ENCODE measurements at places on chromosomes 5 and 9.

GRCh38 chr9:16315720-16316119 is 554.8 kb downstream of the BNC2 start:
- DNase-seq = no peak

GRCh38 chr9:127446713-127447415 is 4.3 kb downstream of the RPL12 start:
- DNase-seq = no peak

GRCh38 chr9:70639853-70640814 is 225.7 kb upstream of the KLF9 start:
- DNase-seq = no peak

GRCh38 chr5:58156973-58157701 is 302.7 kb downstream of the PLK2 start:
- DNase-seq = no peak

DNA sequence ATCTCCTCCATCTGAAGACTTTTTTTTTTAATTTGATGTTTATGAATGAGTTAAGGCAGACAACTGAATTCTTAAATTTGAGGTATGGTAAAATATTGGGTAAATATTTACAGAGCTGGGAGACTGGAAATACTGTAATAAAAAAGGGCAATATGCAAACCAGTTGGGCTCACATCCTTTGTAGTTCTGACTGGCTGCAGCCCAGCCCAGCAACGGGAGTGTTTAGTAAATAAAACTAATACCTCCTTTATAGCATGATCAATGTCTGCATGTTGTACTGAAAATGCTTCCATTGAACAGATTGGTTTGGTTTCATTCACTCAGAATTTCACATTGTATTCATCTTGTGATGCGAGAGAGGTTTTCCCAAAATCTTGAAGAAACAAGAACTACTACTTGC is 365.0 kb downstream of the DMRT2 start:
- no peak for DNase-seq

DNA sequence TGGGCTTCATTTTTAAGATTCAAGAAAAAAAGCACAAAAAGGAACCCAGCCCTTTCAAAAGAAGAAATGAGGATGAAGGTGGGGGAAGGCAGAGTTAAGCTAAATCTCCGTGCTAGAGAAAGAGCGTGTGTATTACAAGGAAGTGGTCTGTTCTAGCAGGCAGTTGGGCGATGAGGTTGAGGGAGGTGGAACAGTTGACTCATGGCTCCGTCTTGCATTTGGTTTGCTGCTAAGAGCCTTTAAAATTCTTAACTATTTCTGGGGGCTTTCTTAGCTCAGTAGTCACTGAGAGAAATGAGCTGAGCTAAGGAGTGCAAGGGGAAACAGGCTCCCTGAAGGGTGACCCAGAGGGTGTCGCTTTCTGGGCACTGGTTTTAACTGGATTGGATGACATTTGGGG is 117.4 kb downstream of the GCNT1 start:
- no peak for DNase-seq

GRCh38 chr9:73137286-73137899 is 14.3 kb upstream of the ANXA1 start:
- DNase-seq = no peak

GRCh38 chr5:134944630-134945029 is 23.1 kb upstream of the CATSPER3 start:
- no peak for DNase-seq

DNA sequence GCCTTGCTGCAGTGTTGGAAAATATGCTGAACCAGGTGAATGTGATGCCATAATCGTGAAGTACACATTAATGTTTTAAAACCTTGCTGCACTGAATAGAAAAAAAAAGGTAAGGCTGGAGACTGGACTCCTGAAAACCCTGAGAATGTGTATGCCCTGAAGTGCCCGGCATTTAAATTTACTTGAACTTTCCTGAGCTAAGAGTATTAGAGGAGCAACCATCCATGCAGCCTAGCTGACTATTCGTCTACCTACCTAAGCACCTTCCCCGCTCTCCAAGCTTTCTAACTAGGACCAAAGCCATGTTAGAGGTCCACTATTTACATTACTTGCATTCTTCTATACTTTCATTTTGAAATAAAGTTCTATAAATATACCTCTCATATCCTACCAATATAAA is 1.4 kb downstream of the GABRG2 start:
- no peak for DNase-seq

- no peak for DNase-seq
Observed at GRCh38 chr9:120734607-120735410, 20.5 kb upstream of the MEGF9 start.

DNA sequence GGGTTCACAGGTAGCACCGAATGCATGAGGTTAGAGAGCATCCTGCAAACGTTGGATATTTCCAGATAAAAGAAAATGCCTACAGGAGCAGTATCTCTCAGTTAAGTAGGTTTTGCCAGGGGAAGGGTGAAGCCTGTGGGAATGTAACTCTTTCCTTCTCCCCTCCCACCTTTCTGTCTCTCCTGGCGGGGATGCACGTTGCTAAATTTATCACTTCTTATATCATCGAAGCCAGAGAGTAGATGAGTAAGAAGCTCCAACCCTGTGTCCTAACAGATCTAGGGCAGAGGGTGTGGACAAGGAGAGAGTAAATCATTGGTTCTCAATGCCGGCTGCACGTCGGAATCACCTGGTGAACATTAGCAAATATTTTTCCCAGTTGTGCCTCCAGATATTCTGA is 457.5 kb downstream of the ENC1 start:
- no peak for DNase-seq

DNA sequence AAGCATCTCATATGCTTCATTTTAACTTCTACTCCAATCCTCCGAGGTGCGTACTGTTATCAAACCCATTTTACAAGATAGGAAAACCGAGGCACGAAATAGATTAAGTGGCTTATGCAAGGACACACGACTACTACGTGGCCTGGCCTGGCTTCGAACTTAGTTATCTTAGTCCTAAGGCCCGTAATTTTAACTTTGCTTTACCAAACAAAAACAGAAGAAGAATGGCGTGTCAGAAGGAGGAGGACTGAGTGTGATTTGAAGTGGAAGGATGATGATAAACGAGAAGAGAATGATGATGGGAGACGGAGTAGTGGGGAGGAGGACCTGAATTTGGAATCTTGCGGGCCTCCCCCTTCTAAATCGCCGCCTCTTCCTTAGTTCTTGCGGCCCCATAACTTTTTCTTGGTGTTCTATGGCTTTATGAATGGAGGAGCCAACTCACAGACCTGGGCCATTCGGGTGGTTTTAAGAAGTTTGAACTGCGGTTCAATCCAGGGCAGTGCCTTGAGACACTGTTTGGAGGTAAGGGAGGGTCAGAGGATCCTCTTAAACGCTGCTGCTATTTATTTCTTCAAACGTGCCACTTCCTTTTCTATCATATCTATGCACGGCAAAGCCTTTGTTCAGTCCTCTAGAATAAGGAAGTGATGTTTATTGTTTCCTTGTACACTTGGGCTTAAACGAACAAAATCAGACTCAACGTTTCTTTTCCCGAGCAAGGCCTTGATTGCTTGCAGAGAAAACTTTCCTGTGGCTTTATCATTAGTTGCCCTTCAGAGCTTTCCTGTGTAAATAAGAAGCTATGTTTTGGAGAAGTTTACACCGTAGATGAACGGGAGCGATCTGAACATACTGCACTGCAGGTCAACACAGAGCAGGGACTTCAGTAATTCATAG is 795 bp downstream of the CNOT8 start:
- DNase-seq = no peak

DNA sequence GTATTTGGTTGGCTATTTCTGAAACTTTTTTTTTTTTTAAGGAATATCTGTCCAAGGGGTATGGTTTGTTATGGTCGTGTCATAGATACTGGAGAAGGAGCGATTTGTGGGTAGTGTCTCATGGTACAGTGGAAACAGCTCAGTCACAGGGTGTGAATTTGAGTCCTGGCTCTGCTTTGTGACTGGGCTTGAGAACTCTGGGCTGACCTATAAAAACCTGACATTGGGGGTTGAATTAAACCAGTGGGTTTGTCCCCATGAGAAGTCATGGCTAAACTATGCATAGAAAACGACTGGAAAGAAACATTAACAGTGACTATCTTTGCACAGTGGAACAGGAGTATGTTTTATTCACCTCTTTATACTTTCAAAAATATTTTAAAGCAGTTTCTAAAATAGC is 54.7 kb downstream of the MACROH2A1 start:
- DNase-seq = no peak

DNA sequence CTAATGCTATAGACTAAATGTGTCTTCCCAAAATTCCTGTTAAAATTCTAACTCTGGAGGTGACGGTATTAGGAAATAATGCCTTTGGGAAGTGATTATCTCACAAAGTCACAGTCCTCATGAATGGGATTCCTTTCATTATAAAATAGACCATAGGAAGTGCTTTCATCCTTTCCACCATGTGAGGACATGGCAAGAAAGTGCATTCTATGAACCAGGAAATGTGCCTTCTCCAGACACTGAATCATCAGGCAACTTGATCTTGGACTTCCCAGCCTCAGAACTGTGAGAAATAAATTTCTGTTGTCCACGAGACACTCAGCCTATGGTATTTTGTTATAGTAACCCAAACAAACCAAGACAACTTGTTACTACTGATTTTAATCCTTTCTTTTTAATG is 582.4 kb upstream of the C9orf72 start:
- no peak for DNase-seq

DNA sequence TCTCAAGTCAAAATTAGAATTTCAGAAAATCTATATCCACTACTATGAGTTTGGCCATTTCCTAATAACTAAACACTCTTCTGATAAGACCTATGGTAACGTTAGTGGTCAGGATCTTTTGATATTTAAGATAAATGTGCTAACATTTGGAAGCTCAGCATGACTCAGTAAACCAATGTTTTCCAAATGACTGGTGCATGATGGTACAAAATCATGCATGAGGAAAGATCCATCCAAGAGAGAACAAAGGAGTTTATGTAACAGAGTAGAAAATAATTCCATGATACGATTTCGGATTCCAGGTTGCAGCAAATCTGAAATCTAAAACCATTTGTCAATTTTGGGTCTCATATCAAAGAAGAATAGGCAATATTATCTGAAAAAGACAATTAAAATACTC is 279.2 kb downstream of the NSG2 start:
- no peak for DNase-seq

GRCh38 chr5:34586117-34586885 is 69.8 kb upstream of the RAI14 start:
- DNase-seq = no peak

- DNase-seq = no peak
Observed at GRCh38 chr5:83375049-83375745, 96.3 kb upstream of the VCAN start.

DNA sequence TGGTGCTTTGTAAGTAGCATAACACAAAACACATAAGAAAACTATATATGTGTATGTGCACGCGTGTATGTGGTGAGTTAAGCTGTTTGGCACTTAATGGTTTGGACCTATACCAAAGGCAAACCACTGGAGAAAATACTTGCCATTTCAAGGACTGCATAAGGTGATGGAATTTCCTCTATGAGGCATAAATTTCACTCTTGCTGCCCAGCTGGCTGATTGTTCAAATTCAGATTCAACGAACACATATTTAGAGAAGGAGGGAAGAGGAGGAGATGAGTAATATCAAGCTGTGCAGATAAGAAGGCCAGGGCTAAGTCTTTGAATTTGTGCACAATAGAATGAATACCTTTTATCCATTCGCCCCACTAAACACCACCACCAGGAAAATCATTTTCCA is 470.6 kb upstream of the MPDZ start:
- DNase-seq = no peak

DNA sequence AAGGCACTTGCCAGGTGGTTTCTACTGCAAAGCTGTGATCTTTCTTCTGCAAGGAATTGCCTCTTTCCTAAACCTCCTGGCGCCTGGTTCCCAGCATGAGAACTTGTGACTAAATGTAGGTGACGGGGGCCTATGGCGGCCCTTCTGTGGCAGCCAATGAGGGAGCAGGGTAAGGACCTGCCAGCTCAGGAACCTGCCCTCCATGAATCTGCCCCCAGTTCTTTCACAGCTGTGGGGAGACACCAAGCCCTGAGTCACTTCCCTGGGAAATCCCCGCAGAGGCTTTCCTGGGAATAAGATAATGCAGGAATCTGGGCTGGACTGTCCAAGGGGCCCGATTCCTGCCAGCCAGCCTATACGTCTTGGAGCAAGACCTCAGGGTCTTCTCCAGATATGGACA is 56.7 kb upstream of the CTNNA1 start:
- DNase-seq = no peak

GRCh38 chr5:172561151-172561550 is 79.9 kb upstream of the NEURL1B start:
- no peak for DNase-seq

GRCh38 chr9:123399803-123400378 is 43.9 kb downstream of the CRB2 start:
- peak; percentile 74 for DNase-seq

- DNase-seq = no peak
Observed at GRCh38 chr9:30534896-30535295, 1849.5 kb upstream of the ACO1 start.

- DNase-seq = no peak
Observed at GRCh38 chr5:72503888-72504491, 3.2 kb downstream of the ZNF366 start.

GRCh38 chr5:5344051-5344571 is 78.4 kb upstream of the ICE1 start:
- DNase-seq = no peak

DNA sequence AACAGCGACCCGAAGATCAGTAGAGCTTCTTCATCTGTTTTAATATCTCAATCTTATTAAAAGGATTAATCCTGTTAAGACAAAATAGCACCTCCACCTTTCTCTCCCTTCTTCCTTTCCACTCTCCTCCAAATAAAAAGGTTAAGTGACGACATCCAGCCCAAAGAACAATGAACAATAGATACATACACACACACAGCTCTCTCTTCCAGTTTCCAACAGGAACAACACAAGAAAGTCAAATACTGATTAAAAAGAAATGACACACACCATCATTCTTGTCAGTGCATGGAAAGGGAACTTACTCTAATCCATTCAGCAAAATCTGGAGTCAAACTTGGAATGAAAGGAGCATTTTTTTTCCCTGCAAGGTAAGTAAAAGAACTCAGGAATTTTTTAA is 2.8 kb downstream of the ARL15 start:
- DNase-seq = no peak

GRCh38 chr5:133683646-133684596 is 71.6 kb upstream of the FSTL4 start:
- no peak for DNase-seq

GRCh38 chr5:83306572-83307241 is 164.8 kb upstream of the VCAN start:
- no peak for DNase-seq

- DNase-seq = no peak
Observed at GRCh38 chr5:69209602-69210001, 20.2 kb downstream of the CENPH start.

GRCh38 chr5:146344155-146345118 is 5.8 kb downstream of the POU4F3 start:
- peak; percentile 87 for DNase-seq

GRCh38 chr5:142296914-142297417 is 27.9 kb downstream of the SPRY4 start:
- DNase-seq = no peak

- DNase-seq = peak; percentile 70
Observed at GRCh38 chr5:122311497-122311960, 508 bp upstream of the SNCAIP start.

GRCh38 chr9:135588371-135588770 is 26.8 kb downstream of the PAEP start:
- DNase-seq = no peak

All from ecto neural progenitor cell (in vitro differentiated cells).